ENCODE measurements at places on chromosomes 2 and 18. TPM values are rescaled to one million over a fixed set of nuclear protein-coding genes. Genes with fewer than 3 reads are reported as not detected.

CYP27A1 gene
- total RNA-seq = 4.2 TPM

DNA sequence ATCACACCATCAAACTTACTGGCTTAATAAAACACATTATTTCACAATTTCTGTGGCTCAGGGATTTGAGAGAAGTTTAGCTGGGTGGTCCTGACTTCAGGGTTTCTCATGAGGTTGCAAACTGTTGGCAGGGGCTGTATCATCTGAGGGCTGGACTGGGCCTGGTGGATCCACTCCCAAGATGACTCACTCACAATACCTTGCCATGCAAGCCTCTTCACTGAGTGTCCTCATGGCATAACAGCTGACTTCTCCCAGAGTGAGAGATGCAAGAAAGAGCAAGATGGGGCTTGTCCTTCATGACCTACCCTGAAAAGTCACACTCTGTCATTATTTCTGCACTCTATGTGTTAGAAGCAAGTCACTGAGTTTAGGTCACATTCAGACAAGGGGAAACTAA, 73.8 kb downstream of the AQP4 start:
- DNase-seq = no peak

DNA sequence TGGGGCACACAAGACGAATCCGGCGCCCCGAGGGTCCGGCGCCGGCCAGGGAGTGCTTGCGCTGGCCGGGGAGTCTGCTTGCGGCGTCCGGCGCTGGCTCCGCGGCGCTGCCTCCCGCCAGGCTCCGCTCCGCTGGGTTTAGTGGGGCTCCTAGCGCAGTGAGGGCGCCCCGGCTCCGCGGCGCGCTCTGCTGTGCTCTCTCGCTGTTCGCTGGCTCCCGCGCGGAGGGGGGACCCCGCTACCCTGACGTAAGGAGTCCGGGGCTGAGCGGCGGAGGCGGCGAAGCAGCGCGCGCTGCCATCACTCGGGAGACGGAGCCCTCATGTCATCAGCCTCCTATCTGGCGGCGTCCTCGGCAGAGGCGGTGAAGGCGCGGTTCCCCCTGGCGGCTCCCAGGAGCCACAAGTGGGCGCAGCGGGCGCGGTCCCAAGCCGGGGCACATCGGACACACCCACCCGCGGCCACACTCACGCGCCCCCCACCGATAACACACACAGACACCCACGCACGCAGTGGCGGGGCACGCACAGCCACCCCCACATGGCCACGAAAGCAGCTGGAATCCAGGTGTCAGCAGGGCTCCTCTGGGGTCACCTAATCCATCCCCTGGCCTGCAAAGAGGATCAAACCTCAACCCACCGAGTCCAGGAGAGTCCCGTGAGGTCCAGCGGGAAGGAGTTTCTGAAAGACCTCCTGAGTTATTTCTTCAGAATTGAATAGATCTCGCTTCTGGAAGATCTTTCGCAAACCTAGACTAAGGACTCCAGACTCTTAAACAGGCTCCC, at the start of gene C1QL2:
Gene C1QL2 (minus strand): TSS at position 189 of the 785 bp plus-strand sequence. CDS start 482 bp downstream, outside the sequence.
- DNase-seq = peak; percentile 77

LIMS4 gene
- not detected for total RNA-seq

AQP4 gene
- 3.8 TPM for total RNA-seq

- no peak for DNase-seq
Measured at GRCh38 chr18:57086163-57086562, 60.7 kb upstream of the BOD1L2 start.
